ENCODE measurements at places on chromosomes 11 and 22. TPM values are rescaled to one million over a fixed set of nuclear protein-coding genes. Genes with fewer than 3 reads are reported as not detected.

DNA sequence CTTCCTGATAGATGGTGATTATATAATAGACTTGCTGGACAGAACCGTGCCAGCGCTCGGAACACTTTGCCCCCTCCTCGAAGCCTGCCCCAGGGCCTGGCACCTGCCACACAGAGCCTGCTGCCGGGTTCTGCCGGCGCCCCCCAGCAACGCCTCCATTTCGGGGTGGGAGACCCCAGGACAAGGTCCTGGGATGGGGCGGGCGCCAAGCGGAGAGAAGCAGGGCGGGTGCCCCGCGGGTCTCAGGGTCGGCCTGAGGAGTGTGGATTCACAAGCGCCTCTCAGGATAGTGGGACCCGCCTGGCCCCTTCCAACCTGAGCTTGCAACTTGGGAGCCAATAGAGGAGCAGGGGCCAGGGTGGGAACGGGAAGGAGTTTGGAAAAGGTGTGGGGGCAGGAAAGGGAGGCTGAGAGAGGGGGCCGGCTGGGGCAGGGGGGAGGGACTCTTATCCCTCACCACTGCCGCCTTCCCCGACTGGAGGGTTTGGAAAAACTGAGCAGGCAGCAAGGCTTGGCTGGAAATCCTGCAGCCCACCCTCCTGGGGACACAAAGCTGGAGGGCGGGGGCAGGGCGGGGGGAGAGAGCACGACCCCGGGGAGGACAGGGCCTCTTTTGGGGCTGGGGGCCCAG is 3.3 kb upstream of the BCL9L start:
- DNase-seq = peak; percentile 94

DNA sequence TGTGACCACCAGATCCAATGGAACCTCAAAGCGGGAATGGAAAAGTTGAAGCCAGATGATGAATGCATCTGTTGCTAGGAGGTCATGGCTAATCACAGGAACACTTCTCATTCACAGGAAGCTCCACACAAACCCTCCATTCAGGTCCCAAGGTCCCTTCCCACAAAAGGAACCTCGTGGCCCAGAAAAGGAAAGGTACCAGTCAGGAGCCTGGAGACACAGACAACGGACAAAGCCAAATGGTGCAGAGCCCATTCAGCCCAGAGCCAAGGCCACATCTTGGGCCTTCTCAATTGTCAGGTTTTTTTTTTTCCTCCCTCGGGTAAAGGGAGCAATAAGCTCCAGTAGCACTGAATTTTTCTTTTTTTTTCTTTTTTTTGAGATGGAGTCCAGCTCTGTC is 87.0 kb downstream of the FAM168A start:
- DNase-seq = no peak

DNA sequence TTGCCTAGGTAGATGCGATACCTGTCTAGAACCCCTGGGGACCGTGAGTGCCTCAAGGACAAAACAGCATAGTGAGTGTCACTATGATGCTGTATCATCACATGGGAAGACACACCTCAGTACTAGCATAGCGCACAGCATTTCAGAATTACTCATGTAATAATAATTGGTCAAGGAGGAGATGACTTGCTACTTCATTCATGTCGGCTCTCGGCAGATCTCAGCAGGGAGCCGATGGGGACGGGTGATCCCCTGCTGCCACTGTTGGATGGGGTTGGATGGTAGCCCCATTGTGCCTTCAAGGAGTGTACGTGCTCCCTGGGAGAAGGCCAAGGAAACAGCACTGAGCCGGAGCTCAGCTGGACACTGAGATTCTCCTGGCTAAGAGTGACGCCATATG is 186.9 kb downstream of the EFCAB6 start:
- DNase-seq = no peak

DNA sequence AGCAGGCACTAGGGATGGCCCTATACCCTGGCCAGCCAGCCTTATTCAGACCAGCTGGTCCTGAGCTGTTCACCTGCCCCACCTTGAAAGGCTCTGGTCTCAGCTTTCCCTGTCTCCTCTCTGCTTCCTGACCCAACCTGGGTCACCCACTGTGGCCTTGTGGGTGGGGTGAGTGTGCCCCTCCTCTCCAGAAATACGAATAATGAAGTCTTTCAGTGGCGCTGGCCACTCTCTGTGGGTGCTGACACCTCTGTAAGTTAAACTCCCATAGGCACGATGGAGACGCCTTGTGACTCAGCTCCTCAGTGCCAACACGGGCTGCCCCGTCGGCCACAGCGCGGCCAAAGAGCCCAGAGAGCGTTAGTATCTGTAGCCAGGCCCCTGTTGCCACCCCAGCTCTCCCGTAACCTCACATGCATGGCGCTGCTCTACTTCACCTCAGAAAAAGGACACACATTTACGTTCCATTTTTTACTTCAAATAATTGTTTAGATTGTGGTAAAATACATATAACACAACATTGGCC is 74.6 kb upstream of the SEPTIN5 start:
- DNase-seq = no peak

GRCh38 chr22:44385296-44385610 is 72.5 kb upstream of the SHISAL1 start:
- DNase-seq = no peak

DNA sequence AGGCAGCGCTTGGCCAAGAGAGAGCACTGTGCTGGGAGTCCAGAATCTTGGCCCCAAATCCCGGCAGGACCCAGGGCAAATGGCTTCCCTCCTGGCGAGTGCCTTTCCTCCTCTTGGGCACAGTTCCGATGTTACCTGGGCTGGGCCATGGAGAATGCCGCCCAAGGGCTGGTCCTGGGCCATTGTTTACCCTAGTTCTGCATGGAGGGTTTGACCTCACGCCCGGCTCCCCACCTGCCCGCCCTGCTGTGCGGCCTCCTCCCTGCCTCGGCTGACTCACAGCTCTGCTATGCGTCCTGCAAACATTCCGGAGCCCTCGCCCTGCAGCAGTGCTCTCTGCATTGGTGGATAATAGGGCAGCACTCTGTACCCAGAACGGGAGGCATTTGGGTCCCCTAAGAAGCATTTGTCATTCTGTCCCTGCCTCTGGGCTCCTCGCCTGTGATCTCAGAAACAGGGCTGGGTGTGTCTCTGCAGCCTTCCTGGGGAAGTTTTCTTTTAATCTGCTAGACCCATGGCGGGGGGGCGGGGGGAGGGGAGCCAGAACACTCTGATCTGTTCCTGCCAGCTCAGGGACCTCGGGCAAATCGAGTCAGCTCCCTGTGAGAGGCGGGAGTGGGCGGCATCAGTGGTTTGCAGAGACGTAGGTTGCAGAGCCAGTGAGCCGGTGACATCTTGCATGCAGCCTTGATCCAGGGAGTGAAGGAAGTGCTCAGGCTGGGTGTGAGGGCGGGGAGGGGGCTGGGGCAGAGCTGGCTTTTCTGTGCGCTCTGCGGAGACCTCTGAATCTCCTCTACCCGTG is 32.9 kb upstream of the SMIM38 start:
- no peak for DNase-seq

DNA sequence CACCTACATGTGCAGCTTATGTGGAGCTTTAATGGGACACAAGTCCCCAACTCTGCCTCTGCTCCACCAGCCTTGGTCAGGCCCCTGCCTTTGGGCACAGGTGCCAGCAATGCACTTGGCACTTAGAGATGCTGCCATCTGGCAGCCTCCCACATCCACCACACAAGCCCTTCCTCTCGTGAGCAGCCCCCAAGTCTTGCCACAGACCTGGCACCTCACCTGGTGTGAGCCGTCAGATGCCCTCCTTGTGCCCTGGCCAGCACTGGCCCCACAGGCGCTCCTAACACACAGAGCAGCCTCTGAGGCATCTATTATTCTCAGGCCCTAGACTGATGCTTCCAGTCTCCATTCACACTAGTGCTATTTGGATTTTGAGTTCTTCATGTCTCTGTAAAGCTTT is 24.5 kb upstream of the SERPIND1 start:
- no peak for DNase-seq

GRCh38 chr22:36583546-36583945 is 54.6 kb upstream of the EIF3D start:
- no peak for DNase-seq

- DNase-seq = no peak
Observed at GRCh38 chr11:127383026-127383425, 382.5 kb upstream of the KIRREL3 start.

DNA sequence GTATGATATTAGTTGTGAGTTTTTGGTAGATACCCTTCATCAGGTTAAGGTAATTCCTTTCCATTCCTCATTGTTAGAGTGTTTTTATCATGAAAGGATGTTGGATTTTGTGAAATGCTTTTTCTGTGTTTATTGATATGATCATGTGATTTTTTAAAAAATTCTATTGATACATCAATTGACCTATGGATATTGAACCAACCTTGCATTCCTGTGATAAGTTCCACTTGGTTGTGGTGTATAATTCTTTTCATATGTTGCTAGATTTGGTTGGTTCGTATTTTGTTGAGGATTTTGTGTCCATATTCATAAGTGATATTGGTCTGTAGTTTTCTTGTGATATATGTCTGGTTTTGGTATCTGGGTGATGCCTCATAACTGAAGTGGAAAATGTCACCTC is 6.7 kb downstream of the ANKRD13D start:
- no peak for DNase-seq

DNA sequence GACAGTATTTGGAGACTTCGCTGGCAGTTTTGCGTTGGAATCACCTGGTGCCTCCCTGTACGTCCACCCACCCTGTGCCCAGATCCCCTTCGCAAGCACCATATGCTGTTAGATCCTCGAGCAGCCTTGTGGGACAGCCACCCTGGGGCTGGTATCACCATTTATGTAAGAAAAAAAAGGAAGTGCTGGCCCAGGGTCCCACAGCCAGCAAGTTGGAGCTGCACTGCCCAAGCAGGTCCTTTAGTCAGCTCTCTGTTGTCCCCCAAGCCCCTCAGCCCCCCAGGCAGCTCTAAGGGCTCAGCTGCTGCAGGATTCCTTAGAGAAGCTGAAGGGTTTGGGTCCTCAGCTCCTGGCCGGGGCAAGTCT is 80.3 kb downstream of the FBLN1 start:
- no peak for DNase-seq

- no peak for DNase-seq
Observed at GRCh38 chr11:26553182-26553581, 18.9 kb downstream of the MUC15 start.

- DNase-seq = no peak
Observed at GRCh38 chr22:37498289-37498909, 12.2 kb upstream of the MFNG start.

FGF4 gene
- not detected for total RNA-seq

MB gene
- 0.50 TPM for total RNA-seq

PGM2L1 gene
- total RNA-seq = 116 TPM

TREH gene
- total RNA-seq = not detected

NEFH gene
- total RNA-seq = 109 TPM

All from spinal cord (tissue), 10 donors.